ENCODE measurements at places on chromosomes 2 and 18.

DNA sequence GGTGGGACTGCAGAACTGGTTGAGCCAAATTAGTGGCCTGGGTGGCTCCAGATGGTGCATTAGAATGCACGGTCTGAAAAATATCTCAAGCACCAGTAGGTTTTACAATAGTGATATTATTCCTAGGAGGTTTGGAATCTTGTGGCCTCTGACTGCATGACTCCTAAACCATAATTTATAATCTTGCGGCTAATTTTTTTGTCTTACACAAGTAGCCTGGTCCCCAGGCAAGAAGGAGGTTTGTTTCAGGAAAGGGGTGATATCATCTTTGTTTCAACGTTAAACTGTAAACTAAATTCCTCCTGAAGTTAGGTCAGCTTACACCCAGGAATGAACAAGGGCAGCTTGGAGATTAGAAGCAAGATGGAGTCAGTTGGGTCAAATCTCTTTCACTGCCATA is 98.9 kb upstream of the ARL4C start:
- no peak for DNase-seq

DNA sequence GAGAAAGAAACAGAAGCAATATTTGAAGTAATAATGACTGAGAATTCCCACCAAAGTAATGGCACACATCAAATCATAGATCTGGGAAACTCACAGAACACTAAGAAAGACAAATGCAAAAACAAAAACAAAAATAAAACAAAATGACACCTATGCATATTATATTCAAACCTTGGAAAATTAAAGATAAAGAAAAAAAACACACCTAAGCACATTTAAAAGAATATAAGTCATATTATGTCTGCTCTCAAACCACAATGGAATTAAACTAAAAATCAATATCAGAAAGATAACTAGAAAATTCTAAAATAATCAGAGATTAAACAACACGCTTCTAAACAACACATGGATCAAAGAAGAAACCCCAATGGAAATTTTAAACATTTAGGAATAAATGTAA is 59.7 kb upstream of the GALNT5 start:
- no peak for DNase-seq

GRCh38 chr18:59141294-59142068 is 1.8 kb downstream of the SEC11C start:
- no peak for DNase-seq

DNA sequence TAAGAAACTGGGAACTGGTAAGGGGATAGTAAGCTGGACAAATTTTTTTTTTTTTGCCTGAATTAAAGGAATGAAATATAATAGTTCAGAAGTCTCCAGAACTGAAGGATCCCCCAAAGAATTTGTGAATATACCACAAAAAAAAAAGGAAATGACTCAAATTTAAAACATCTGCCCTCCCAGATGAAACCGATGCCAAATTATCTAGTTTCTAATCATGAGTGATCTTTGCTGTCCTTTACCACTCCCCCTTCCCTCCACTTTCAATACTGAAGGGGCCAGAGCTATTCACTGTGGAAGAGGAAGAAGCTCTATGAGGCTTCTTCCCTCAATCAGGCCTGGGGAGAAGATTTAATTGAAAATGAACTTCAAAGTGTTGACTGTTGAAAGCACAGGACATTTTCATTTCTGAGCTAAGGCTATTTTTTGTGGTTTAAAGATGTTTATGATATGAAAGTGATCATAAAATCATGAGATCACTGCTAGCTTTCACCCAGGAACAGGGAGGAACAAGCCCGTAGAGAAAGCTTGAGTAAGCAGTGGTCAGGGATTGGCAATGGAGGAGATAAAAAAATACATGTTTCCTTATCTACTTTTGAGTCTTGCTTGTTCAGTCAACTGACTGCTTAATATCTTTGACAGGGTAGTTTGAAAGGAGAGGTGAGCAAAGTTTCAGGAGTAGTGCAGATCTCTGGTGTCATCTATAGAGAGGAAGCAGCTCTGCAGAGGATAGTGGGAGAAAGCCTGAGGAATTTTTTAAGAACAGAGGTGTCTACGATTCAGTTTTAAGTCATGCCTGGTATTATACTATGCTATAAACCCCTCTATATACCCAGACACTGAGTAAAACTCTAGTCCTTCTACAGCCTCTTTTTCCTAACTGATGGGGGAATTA is 409.5 kb upstream of the FIGN start:
- peak; percentile 2 for DNase-seq

- DNase-seq: no peak
Measured at GRCh38 chr2:163401481-163401880, 334.3 kb downstream of the FIGN start.

Measured in hematopoietic multipotent progenitor cell treated with erythropoietin and hydrocortisone succinate and interleukin-3 and kit ligand, for 6 days (in vitro differentiated cells).